ENCODE measurements at places on chromosomes 16 and 17. TPM values are rescaled to one million over a fixed set of nuclear protein-coding genes. Genes with fewer than 3 reads are reported as not detected.
A peak's percentile ranks its signal among the peaks of the same experiment; 100 is the strongest.

DNA sequence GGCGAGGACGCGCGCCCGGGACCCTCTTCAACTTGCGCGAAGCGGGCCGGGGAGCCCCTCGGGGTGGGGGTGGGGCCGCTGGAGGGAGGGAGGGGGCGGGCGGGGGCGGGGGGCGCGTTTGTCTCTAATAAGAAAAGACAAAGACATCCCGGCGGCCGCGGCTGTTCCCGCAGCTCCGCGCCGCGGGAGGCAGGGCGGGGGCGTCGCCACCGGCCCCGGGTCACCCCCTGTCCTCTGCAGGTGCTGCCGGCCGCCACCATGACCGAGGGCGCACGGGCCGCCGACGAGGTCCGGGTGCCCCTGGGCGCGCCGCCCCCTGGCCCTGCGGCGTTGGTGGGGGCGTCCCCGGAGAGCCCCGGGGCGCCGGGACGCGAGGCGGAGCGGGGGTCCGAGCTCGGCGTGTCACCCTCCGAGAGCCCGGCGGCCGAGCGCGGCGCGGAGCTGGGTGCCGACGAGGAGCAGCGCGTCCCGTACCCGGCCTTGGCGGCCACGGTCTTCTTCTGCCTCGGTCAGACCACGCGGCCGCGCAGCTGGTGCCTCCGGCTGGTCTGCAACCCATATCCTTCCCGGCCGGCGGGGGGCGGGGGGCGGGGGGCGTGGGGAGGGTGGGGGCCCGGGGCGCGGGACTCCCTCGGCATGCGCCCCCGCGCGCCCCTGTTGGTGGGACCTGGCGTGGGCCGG lies 714 bp downstream of the CACNA1H start:
- H3K4me3 ChIP-seq, result no peak overlapping the region
- peaks cover 16% of the 10 kb centered on the region for H3K27me3 ChIP-seq
- no peak overlapping the region for H3K27ac ChIP-seq
- H3K36me3 ChIP-seq, result no peaks in the 10 kb centered on the region
- no peak for DNase-seq

GRCh38 chr17:18285296-18285695 lies 24.8 kb downstream of the MIEF2 start:
- DNase-seq, result no peak
- H3K4me3 ChIP-seq, result no peak overlapping the region
- H3K36me3 ChIP-seq, result peaks cover 63% of the 10 kb centered on the region
- H3K27me3 ChIP-seq, result no peaks in the 10 kb centered on the region
- H3K4me1 ChIP-seq, result no peaks in the 10 kb centered on the region
- H3K27ac ChIP-seq, result no peak overlapping the region

GRCh38 chr16:57281791-57282190 lies 2.7 kb downstream of the PLLP start:
- peaks cover 30% of the 10 kb centered on the region for H3K4me1 ChIP-seq
- peaks cover 38% of the 10 kb centered on the region for H3K27me3 ChIP-seq
- no peak overlapping the region for H3K4me3 ChIP-seq

DNA sequence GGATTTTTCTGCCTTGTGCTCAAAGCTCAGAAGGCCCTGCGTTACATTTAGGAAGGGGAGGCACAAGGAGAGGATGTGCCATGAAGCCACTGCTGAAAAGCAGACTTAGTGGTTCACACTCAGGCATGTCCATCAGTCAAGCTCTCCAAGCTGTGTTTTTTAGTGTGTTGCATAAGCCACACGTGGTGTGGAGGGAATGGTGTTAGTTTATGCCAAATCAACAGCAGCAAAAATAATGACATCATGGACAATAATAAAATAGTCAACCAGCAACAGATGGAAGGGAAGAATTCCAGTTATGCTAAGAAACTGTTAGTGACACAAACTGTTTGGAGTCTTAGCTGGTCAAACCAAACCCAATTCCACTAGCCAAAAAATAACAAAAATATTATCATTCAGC lies 438.3 kb downstream of the NPIPA7 start:
- H3K27ac ChIP-seq, result no peak overlapping the region
- DNase-seq, result no peak
- H3K27me3 ChIP-seq, result no peaks in the 10 kb centered on the region
- no peaks in the 10 kb centered on the region for H3K36me3 ChIP-seq

- no peak overlapping the region for H3K27ac ChIP-seq
- DNase-seq, result peak; percentile 65
- peaks cover 20% of the 10 kb centered on the region for H3K4me1 ChIP-seq
- H3K4me3 ChIP-seq, result peak overlapping the region; percentile 59
Measured at GRCh38 chr17:30236766-30237165, 1.3 kb upstream of the SLC6A4 start.

The SOCS3 gene
- total RNA-seq, result 78.3 TPM

DNA sequence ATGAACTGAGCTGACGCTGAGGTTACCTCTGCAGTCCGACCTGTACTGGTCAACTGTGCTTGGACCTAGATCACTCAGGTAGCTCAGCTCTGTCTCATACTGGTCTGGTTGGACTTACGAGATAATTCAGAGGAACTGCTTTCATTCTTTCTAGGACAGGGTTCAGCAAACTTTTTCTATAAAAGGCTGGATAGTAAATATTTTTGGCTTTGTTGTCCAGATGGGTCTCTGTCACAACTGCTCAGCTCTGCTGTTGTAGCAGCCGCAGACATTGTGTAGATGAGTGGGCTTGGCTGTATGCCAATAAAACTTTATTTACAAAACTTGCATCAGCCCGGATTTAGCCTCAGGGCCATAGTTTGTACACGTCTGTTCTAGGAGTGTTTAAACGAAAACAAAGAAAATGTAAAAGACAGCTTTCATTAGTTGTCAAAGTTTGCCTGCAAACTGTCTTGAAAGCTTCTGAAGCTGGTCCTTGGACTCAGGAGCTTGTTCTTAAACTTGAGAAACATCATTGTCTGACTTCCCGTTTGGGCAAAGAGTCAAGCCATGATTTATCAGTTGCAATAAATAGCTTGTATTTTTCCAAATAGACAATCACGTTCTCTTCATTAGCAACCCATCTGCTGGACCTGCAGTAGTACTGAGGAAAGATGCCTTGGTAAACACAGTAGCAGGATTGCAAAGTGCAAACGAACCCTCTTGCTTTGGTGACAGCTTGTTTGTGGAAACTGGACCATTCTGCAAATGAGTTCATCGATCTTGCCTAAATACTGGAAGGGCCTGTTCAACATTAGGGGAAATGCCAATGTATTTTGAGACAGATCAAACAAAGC lies 253.4 kb downstream of the SNX29 start:
- H3K36me3 ChIP-seq, result no peaks in the 10 kb centered on the region
- H3K4me3 ChIP-seq, result no peak overlapping the region
- no peak for DNase-seq
- H3K27me3 ChIP-seq, result no peaks in the 10 kb centered on the region
- no peak overlapping the region for H3K27ac ChIP-seq

DNA sequence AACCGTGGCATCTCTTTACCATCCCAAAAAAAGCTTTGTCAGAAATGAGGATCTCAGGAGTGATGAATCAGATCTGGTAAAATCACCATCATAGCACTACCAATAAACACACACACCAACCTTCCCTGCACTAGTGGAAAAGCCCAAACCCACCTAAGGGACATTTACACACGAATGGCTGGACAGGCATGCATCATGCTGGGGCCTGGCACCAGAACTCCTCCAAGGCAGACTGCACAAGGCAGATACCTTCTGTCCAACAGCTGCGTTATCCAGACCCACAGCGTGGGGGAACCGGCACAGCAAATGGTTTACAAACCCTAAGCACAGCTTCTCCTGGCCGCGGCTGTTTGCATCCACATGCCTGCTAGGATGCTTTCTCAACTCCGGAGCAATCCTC lies 2.8 kb downstream of the ASIC2 start:
- no peak for DNase-seq
- H3K4me1 ChIP-seq, result no peaks in the 10 kb centered on the region
- H3K27me3 ChIP-seq, result peaks cover 56% of the 10 kb centered on the region
- H3K4me3 ChIP-seq, result no peak overlapping the region

DNA sequence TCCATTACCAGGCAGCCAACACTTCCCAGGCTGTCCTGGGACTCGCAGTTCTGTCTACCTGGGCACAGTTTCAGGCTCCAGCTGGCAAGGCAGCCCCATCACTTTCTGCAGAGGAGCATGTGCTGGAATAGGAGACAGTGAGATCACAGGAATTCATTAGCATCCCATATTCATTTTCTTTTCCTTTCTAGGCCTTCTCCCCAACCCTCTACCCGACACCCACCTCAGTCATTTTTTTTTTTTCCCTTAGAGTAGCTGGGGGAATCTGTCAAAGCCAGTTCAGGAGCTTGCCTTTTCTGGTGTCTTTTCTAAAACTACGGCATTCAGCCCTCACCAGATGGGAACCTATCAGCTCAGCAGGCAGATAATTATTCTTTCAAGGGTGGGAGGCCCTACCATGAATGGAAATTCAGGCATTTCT lies 42.4 kb upstream of the FBXO47 start:
- no peak overlapping the region for H3K27ac ChIP-seq
- no peak for DNase-seq
- no peak overlapping the region for H3K4me3 ChIP-seq
- H3K4me1 ChIP-seq, result no peaks in the 10 kb centered on the region
- no peaks in the 10 kb centered on the region for H3K36me3 ChIP-seq

- H3K4me1 ChIP-seq, result no peaks in the 10 kb centered on the region
- H3K27ac ChIP-seq, result no peak overlapping the region
- no peak overlapping the region for H3K4me3 ChIP-seq
- no peaks in the 10 kb centered on the region for H3K36me3 ChIP-seq
- DNase-seq, result no peak
- peaks cover 4% of the 10 kb centered on the region for H3K27me3 ChIP-seq
Measured at GRCh38 chr16:49959552-49960277, 65.3 kb upstream of the CNEP1R1 start.

The PIPOX gene
- 1.2 TPM for total RNA-seq

The PRSS33 gene
- total RNA-seq, result not detected

GRCh38 chr17:64736804-64737492 lies 74.8 kb upstream of the SMURF2 start:
- H3K27ac ChIP-seq, result peak overlapping the region; percentile 14
- no peak overlapping the region for H3K4me3 ChIP-seq
- peak; percentile 86 for DNase-seq
- H3K36me3 ChIP-seq, result no peaks in the 10 kb centered on the region
- no peaks in the 10 kb centered on the region for H3K27me3 ChIP-seq

- no peaks in the 10 kb centered on the region for H3K4me1 ChIP-seq
- no peaks in the 10 kb centered on the region for H3K36me3 ChIP-seq
- H3K4me3 ChIP-seq, result no peak overlapping the region
- no peaks in the 10 kb centered on the region for H3K27me3 ChIP-seq
Measured at GRCh38 chr17:32741381-32741780, 135.5 kb downstream of the MYO1D start.

GRCh38 chr16:24858219-24859041 lies 12.7 kb downstream of the SLC5A11 start:
- H3K4me3 ChIP-seq, result no peak overlapping the region
- no peak overlapping the region for H3K27ac ChIP-seq
- DNase-seq, result peak; percentile 87

The TBC1D16 gene
- total RNA-seq, result 1.9 TPM

DNA sequence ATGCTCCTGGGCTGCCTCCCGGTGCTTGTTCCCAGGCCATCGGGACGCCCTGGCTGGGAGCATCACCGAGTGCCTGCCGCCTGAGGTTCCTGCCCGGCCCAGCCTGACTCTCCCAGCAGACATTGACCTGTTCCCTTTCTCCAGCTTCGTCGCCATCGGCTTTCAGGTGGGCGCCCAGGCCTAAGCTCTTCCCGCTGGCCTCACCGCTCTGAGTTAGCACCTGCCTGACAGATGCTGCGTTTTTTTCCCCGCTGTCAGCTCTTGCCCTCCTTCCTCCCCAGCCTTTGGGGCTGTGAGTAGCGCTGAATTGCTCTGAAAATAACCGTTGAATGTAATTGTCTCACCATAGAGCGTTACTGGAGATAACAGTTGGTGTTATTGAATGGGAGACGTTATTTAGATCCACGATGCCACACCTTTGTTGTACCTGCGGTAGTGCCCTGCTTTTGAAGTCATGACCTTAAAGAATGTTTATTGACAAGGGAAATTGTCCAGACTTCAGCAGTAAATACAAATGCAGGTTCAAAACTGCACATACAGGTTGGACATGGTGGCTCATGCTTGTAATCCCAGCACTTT lies 21.3 kb upstream of the SMIM5 start:
- H3K4me3 ChIP-seq, result no peak overlapping the region
- H3K36me3 ChIP-seq, result no peaks in the 10 kb centered on the region
- no peaks in the 10 kb centered on the region for H3K27me3 ChIP-seq
- DNase-seq, result no peak
- no peak overlapping the region for H3K27ac ChIP-seq

DNA sequence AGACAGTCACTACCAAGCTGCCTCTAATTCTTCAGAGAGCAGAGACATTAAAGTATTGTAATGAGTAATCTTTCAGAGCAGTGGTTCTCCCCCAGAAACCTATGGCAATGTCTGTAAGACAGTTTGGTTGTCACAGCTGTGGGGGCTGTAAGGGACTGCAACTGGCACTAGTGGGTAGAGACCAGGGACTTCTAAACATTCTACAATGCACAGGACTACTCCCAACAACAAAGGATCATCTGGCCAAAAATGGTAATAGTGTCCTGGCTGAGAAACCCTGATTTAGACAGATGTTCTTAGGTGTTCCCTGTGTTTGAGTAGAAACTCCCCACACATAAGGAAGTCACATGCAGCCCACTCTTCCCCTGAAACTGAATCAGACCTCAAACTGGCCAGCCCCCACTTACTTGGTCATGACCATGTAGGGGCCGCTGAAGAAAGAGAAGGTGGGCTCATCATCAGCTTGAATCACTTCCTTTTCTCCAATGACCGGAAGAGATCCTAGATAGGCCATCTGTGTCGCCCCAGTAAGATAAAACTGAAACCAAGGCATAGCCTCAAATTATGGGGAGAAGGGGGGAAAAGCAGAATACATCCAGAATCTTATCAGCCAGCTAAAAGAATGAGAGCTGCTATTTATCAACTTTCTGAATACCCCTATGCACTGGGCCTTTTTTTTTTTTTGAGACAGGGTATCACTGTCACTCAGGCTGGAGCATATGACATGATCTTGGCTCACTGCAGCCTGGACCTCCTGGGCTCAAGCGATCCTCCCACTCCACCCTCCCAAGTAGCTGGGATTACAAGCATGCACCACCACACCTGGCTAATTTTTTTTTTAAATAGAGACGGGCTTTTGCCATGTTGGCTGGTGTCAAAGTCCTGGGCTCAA lies 75.8 kb downstream of the TEX14 start:
- H3K4me1 ChIP-seq, result peaks cover 17% of the 10 kb centered on the region
- no peaks in the 10 kb centered on the region for H3K36me3 ChIP-seq
- peaks cover 2% of the 10 kb centered on the region for H3K27me3 ChIP-seq
- no peak for DNase-seq
- no peak overlapping the region for H3K4me3 ChIP-seq

The VTN gene
- total RNA-seq, result 0.24 TPM

The MAPT gene
- total RNA-seq, result 0.37 TPM

The SLC25A19 gene
- 131 TPM for total RNA-seq

- no peak overlapping the region for H3K4me3 ChIP-seq
- H3K27me3 ChIP-seq, result peaks cover 4% of the 10 kb centered on the region
- H3K27ac ChIP-seq, result no peak overlapping the region
- DNase-seq, result no peak
Measured at GRCh38 chr16:67517661-67518423, 10.8 kb upstream of the RIPOR1 start.

The B3GNT9 gene
- 5.6 TPM for total RNA-seq

GRCh38 chr16:83967838-83968305 lies at the start of gene NECAB2:
TSS of gene NECAB2 (plus strand) at chr16:83968244. CDS start at chr16:83968649, 405 bp downstream.
- no peaks in the 10 kb centered on the region for H3K36me3 ChIP-seq
- peak; percentile 67 for DNase-seq
- peak within 1 kb of the TSS; percentile 11 for H3K4me3 ChIP-seq
- H3K4me1 ChIP-seq, result peaks cover 4% of the 10 kb centered on the region

- H3K36me3 ChIP-seq, result no peaks in the 10 kb centered on the region
- peaks cover 12% of the 10 kb centered on the region for H3K27me3 ChIP-seq
- no peak overlapping the region for H3K4me3 ChIP-seq
- H3K4me1 ChIP-seq, result no peaks in the 10 kb centered on the region
Measured at GRCh38 chr16:85261657-85262557, 149.6 kb upstream of the CIBAR2 start.
